ENCODE measurements at places on chromosomes 3 and 15.

DNA sequence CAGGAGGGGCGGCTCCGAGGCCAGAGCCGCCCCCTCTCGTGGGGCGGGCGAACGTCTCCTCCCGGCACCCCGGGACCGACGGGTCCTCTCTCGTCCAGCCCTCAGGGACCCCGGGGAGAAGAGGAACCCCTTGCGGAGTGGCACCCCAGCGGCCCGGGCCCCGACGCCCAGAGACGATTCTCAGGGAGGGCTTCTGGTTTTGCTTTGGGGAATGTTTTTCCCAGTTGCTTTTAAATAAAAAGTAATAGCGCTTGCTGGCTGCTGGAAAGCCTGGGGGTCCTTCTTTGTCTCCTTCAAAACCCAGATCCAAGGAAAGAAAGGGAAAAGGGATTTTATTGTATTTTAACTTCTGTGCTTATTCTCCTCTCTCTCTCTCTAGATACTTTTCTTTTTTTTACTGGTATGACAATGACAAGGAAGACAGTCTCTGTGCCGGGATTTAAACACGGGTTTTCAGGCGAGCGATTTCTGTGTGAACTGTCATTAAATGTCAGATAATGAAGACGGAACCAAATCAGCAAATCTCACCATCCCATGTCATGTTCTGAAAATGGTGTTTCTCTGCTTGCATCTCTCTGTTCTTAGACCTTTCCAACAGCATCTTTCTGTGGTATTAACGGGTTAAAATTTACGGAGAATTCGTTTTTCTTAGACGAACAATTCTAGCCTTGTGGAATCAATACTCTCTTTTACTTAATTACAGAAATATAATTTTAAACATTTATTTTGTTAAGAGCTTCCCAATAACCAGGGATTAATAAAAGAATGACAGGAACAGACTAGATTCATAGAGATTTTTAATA lies 530 bp upstream of the PCOLCE2 start:
- no peak for DNase-seq

GRCh38 chr15:93341164-93341563 lies 252.2 kb upstream of the RGMA start:
- no peak for DNase-seq

DNA sequence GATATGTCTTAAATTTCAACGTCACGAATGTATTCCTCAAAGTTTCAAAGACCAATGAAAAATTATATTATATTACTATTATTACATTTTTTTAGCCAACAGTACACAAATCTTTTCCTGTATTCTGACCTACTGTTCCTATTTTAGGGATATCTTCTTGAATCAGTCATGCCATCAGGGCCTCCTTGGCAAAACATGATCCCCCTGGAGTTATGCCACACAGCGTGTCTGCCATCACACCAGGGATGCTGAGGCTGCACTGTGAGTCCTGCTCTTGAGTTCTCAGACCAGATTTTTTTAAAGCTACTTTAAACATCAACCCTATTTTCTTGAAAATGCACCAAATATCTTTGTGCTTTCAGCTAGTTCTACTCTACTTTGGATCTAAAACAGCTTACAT lies 425.9 kb upstream of the ZNF385D start:
- DNase-seq: no peak

- DNase-seq: no peak
These were observed 202.6 kb downstream of the KLHL25 start for GRCh38 chr15:85592148-85592547.
